ENCODE measurements at places on chromosomes 3 and 15.

- no peak for DNase-seq
These were observed 162.9 kb upstream of the FAM3D start for GRCh38 chr3:58829321-58830000.

- DNase-seq = no peak
These were observed 29.9 kb downstream of the RASGRP1 start for GRCh38 chr15:38534691-38535090.

DNA sequence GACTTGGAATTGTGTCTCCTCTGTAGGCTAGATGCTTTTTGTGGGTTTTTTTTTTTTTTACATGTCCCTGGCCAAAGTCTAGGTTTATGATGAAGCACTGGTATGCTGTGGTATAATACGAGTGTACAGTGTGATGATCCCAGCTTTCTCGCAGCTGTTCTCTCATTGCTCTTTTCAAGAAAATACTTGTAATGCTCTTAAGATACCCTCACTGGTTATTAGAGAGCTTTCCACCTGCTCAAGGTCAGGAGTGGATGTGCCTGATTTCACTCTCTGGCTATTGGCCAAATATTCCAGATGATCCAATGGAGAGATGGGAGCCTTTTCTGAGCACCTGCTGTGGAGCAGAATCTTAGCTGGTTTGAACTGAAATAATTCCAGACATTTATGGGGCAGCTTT, 215.1 kb downstream of the MYRIP start:
- no peak for DNase-seq

- no peak for DNase-seq
These were observed 2.1 kb upstream of the HDC start for GRCh38 chr15:50267577-50267976.

GRCh38 chr3:138638641-138639040, 30.1 kb downstream of the FAIM start:
- DNase-seq = no peak

- DNase-seq = no peak
These were observed 195.8 kb downstream of the CD47 start for GRCh38 chr3:107894998-107895397.

- DNase-seq = no peak
These were observed 22.0 kb upstream of the LCTL start for GRCh38 chr15:66587749-66588148.

Data from CD4-positive, alpha-beta T cell (primary cell).